ENCODE measurements at places on chromosomes 12 and 14.

DNA sequence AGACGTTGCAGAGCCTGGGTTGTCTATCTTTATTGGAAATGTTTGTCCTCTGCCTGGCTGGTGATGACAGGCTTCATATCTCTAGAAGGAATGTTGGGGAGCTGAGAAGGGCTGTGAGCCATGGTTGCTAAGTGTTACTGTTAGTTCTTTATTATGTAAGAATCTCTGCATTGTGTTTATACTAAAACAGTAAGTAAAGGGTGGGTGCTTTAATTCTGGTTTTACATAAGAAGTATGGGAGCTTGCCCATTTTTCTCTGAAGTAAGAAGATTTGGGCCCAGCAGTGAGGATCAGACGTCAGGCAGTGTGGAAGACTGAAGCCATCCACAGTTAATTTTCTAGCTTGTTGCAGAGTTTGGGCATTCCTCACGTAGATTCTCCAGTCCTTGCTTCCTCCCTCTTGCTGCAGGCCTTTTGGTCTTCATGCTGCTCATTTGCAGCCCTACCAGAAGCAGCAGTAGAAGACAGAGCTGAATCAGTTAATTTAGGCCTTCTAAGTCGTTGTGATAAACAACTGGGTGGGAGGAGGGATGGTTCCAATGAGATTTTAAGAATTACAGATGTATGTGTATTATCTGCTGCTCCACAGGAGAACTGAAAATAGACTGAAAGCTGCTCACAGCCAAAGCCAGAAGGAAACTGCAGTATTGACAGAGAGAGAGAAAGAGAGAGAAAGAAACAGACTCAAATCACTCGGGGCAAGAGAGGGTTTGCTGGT is 21.4 kb downstream of the WNT5B start:
- DNase-seq = no peak

- DNase-seq = no peak
Observed at GRCh38 chr12:24023081-24023480, 73.6 kb upstream of the SOX5 start.

GRCh38 chr12:114508529-114509129 is 102.7 kb upstream of the TBX5 start:
- peak; percentile 31 for DNase-seq

GRCh38 chr14:76844223-76844622 is 18.0 kb downstream of the LRRC74A start:
- DNase-seq = no peak

- no peak for DNase-seq
Observed at GRCh38 chr12:12527820-12528296, 34.8 kb downstream of the DUSP16 start.

GRCh38 chr12:46267825-46268582 is 839 bp downstream of the SLC38A1 start:
- DNase-seq = no peak

DNA sequence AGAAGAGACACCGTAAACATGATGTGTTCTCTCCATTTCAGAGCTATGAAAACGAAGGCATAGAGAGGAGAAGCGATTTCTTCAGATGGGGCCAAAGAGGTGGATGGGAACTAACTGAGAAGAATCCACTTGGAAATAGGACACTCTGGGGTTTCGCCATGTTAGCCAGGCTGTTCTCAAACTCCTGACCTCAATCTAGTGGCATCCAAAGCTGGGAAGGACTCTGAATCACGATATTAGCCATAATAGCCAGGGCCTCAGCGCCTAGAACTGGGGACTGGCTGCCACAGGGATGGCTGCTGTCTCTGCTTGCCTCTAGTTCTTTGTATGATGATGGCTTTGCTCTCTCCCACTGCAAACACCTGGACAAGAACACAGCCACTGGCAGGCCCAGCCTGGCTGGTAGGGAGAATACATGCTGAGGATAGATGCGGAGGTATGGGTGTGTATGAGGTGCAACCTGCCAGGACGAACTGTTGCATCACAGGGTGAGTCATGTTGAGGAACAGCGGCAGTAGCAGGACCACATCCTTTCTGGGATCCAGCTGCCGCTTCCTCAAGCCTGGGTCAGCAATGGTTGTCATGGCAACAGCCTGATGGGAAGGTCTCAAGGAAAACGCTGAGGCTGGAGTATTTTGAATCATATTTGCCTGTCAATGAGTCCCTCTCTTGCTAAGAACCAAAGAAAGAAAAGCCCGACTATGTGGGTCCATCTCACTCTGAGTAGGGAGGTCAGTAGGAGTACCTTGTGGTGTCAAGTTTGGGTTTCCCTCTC is 31.1 kb downstream of the CCDC177 start:
- DNase-seq = no peak

- DNase-seq = no peak
Observed at GRCh38 chr14:88493392-88494185, 61.2 kb downstream of the PTPN21 start.

- DNase-seq = no peak
Observed at GRCh38 chr14:102507081-102507856, 2.3 kb downstream of the ANKRD9 start.

DNA sequence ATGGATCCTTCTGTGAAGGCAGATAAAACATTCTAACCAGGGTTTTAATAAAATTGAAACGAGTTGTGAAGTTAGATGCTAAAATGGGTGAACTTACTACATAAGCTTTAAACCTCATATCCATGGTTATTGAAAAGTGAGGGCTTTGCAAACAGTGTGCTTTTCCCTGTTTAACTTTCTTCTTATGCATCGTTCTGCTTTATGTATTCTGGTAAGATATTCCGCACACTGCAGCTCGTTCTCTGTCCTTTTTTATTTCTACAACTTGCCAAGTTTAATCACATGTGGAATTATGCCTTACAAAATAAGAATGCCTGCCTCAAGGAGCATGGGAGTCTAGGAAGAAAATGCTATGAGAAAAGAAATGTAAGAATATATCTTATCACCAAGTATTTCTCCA is 30.9 kb downstream of the PELI2 start:
- DNase-seq = no peak

- DNase-seq = no peak
Observed at GRCh38 chr12:65540140-65540539, 261.7 kb downstream of the MSRB3 start.

- DNase-seq = no peak
Observed at GRCh38 chr12:79690142-79690637, 574 bp downstream of the PAWR start.

DNA sequence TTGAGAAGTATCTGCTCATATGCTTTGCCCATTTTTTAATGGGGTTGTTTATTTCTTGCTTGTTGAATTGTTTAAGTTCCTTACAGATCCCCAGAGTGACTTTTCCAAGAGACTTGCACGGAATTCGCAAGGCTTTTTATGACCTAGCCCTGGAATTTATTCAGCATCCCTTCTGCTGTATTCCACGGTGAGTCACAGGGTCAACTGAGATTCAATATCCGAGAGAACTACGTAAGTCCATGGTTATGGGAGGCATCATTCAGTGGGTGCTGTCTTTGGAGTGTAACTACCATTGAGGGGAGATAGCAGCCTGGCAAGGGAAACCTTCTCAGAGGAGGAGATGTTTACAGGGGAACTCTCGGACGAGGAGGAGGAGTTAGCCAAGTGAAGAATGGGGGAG is 20.9 kb upstream of the GPRC5A start:
- DNase-seq = no peak

DNA sequence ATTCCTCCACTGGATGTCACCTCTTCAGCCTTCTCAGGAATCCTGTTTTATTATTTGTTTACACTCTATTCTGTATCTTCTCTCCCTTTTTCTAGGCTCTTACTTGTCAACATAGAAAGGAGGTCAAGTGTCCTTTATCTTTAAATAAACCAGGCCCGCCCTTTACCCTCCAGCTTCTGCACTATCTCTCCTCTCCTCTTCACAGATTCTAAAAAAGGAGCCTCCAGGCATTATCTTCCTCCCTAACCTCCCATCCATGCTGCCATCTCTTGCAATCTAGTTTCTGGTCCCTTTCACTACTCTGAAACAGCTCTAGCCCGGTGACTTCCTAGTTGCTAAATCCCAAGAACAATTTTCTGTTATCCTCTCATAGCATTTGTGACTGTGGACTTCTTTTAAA is 24.1 kb upstream of the ARID2 start:
- DNase-seq = no peak

GRCh38 chr12:118336123-118336522 is 36.6 kb downstream of the TAOK3 start:
- no peak for DNase-seq

DNA sequence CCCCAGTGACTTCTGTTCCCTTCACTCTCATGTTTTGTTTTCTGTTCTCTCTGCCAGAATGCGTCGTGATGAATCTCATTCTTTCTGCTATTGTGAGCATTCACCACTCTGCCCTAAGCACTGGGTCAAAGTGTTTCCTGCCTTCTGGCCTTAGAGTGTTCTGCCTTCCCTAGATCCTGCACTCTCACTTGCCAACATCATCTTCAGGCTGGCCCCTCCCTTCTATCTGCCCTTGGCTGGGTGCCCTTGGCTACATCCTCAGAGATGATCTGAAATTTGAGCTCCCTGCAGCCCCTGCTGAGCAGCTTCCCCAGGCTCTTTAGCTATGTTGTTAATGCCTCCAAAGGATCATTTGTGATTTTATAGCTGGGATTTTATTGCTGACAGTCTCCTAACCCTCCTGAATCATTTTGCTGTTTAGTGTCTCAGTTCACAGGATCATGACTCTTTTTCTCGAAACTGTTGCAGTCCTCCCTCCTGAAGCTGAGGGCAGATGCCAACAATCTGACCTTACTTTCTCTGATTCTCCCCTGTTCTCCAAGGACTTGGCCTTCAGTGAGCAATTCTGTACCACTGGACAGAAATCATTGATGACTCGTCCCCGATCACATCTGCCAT is 4.5 kb downstream of the DHRS2 start:
- DNase-seq = peak; percentile 51

GRCh38 chr12:101923045-101923718 is 45.8 kb downstream of the DRAM1 start:
- no peak for DNase-seq

GRCh38 chr12:100733817-100734593 is 60.6 kb upstream of the ANO4 start:
- DNase-seq = peak; percentile 26

- DNase-seq = no peak
Observed at GRCh38 chr12:97474161-97474560, 11.6 kb downstream of the RMST start.

- DNase-seq = no peak
Observed at GRCh38 chr12:108722463-108722862, 8.9 kb downstream of the CORO1C start.

- no peak for DNase-seq
Observed at GRCh38 chr14:67646131-67646530, 26.4 kb downstream of the ARG2 start.

DNA sequence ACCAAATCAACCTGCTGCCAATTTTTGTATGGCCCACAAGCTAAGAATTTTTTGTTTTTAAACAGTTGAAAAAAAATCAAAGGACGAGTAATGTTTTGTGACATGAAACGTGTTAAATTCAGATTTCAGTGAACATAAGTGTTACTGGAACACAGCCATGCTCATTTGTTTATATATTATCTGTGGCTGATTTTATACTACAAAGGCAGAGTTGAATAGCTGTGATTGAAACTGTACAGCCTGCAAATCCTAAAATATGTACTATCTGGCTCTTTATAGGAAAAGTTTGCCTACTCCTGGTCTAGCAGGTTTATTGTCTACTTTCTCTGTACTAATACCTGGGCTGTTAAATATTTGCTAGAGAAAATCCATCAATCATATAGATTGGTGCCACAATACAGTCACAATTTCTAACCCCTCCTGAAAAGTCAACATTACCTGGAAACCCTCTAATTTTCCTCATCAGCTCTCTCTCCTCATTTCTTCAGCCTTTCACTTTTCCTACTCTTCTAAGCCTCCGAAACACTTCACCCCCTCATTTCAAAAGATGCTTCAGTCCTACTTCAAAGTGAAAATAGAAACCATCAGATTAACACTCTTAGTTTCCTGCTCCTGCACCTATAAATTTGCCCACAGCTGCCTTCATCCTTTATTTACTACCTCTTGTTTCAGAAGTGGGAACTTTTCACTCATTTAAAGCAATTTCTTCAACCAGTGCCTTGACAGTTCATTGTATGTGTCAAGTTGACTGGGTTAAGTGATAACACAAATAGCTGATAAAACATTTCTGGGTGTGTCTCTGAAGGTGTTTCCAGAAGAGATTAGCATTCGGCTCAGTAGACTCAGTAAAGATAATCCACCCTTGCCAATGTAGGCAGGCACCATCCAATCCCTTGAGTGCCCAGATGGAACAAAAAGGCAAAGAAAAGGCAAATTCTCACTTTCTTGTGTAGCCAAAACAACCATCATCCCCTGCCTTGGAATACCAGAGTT is 18.0 kb upstream of the C2CD5 start:
- DNase-seq = no peak

DNA sequence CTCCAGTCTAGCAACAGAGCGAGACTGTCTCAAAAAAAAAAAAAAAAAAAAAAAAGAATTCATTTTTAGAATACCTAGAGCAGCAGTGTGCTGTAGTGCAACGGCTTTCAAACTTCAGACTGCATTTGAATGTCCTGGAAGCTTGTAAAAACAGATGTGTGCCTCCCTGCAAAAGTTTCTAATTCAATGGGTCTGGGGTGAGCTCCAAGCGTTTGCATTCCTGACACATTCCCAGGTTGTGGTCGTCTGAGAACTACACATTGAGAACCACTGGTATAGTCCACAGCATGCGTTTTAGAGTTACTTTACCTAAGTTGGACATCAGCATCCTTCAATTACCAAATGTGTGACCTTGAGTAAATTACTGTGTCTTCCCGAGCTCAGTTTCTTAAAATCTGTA is 816.8 kb downstream of the NRXN3 start:
- DNase-seq = no peak

DNA sequence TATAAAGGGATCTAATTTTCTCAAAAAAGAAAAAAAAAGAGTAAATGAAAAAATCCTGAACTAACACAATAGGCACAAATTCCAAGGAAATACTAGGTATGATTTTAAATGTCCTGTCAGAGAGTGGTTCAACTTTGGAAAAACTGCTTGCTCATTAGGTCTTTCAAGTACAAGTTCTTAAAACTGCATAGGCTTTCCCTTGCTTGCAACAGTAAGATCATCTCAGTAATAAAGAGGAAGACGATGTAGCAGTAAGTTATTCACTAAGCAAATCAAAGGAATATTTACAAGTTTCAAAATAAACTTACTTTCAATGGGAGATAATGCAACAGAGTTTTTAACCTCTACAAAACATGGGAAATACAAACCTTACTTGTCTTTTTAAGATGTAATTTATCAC is 21.6 kb downstream of the CORO1C start:
- no peak for DNase-seq

Measured in NCI-H187 treated with DMSO at 0.1 percent for 48 hours (cell line).